Esophagus squamous epithelium (tissue), 5 donors: ENCODE measurements at places on chromosomes 13 and 19.
A peak's percentile ranks its signal among the peaks of the same experiment; 100 is the strongest.

DNA sequence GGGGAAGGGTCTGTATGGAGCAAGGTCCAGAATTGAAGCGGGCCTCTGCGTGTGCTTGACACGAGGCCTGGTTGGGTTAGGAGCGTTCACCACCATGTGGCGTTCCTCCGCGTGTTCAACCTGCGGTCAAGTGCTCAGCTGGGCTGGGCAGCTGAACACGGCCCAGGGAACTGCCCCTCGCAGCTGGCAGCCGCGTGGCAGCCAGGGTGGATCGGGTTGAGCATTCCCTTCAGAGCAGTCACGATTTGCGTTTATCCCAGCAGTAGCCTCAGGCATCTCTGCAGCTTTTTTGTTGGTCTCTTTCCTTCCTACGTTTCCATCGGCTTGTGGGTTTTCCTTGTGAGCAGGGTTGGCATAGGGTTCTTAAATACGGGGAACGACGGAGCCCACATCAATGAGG, 28.7 kb upstream of the F2RL3 start:
- no peak for DNase-seq

GRCh38 chr19:13054626-13055212, 47.9 kb downstream of the LYL1 start:
- DNase-seq: no peak

DNA sequence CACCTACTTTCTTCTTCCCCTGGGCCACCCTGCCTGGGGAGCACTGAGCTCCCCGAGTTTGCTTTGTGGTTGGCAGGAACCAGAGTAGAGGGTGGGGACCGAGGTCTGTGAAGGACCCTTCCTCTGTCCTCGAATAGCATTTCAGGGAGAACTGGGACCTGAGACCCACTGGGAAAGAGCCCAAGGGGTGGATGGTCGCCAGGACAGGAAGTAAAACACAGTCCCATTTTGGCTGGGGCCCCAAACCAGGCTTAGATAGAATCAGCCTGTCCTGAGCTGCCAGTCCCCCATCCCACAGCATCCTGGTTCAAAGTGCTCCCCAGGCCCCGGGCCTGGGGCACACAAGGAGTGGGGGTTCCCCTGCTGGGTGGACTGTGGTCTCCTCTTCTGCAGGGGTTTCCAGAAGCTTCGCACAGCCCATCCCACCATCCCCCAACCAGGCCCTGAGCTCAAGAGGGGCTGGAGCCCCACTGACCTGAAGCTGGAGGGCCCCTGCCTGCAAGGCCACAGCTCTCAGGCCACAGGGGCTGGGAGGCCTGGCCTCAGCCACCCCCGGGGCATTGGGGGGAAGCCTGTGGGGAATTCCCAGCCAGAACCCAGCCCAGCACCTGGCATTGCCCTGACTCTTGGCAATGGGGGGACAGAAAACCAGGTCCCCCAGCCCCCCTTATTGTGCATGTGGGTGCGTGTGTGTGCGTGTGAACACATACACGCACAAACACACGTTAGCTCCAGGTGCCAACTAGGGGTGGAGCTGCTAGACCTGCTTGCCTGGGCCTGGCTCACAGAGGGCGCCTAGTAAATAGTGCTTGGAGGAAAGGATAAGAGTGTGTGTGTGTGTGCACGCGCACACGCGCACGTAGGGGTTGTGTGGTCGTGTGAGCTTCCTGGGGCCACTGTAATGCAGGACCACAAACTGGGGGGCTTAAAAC, 995 bp upstream of the MKNK2 start:
- no peak for DNase-seq

DNA sequence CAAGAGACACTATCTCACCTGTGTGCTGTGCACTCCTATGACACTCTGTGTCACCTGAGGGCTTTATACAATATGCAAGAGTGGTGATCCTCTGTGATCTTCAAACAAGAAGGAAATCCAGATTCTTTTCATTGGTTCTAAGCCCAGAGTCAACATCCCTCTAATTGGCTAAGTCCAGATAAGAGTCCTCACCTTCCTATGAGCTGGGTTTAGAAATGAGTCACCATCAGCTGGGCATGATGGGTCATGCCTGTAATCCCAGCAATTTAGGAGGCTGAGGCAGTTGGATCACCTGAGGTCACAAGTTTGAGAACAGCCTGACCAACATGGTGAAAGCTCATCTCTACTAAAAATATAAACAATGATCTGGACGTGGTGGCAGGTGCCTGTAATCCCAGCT, 144.4 kb downstream of the ZNF675 start:
- DNase-seq: no peak

DNA sequence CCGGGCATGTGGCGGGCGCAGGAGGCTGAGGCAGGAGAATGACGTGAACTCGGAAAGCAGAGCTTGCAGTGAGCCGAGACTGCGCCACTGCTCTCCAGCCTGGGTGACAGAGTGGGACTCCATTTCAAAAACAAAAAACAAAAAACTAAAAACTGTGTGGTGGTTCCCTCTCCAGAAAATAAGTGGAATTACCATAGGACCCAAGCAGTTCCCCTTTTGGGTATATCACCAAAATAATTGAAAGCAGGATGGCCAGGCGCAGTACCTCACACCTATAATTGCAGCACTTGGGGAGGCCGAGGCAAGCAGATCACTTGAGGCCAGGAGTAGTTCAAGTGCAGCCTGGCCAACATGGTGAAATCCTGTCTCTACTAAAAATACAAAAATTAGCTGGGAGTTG, 15.7 kb upstream of the LDLR start:
- no peak for DNase-seq

DNA sequence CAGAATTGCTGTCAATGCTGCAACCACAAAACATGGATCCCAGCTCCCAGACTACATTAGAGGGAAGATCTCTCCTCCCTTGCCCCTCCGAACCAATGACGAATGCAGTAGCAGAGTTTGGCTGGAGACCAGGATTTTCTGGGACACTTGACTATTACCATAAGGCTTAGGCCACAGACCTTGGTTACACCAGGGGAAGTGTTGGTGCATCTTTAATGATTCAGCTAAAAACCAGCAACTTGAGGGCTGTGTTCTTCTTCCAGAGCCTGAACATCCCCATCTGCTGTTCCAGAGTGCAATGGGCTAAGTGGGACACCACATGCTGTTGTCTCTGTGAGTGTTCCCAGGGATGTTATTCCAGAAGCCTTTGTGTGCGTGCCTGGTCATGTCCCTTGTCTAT, 528.2 kb downstream of the LMO7 start:
- DNase-seq: no peak

DNA sequence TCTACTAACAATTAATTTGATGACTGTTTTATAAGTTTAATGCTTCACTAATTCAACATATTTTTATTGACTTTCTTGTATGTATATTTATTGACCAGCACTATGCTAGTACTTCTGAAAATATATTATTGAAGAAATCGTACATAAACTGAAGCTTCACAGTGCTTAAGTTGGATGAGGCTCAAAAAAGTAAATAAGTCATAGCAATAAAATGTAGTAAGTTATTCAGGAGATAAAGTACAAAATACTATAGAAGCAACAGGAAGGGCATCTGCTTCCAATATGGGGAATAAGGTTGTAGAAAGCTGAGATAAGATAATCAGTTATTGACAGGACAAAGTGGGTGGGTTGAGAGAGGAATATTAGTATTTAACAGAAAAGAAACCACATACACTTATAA, 944.9 kb upstream of the MIR17HG start:
- DNase-seq: no peak

- DNase-seq: no peak
Observed at GRCh38 chr19:10987571-10988297, 26.9 kb downstream of the SMARCA4 start.

DNA sequence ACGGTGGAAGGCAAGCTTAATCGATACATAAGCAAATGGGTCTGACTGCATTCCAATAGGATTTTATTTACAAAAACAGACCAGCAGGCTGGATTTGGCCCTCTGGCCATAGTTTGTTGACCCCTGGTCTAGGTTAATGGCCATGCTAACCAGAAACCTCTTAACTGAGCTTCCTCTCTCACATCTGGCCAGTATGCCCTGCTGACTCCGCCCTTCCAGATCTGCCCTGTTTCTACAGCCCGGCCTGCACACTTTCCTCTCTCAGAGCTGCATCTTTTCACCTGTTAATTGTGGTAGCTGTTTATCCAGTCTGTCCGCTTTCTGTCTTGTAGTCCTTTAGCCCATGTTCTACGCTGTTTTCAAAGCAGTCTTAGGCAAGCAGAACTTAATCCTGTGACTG, 25.6 kb downstream of the EDNRB start:
- DNase-seq: no peak

DNA sequence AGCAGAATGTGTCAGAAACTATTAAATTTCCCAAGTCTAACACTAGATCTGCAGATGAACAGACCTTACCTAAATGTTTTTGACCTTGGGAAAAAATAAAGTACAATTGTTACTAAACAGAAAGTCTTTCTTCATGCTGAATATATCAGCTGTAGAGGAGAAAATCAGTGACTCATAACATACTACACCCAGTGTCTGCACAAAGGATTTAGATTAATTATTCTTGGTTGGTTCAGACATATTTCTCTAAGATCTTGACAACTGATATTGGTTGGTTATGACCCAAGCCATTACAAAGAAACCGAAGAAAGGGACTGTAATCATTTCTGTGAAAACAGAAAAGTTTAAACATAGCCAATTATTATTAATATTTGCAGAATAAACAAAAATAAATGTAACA, 225.1 kb downstream of the HS6ST3 start:
- DNase-seq: no peak

- no peak for DNase-seq
Observed at GRCh38 chr19:50639121-50640112, at the start of gene SYT3. Gene SYT3 (minus strand): TSS chr19:50639881. CDS start chr19:50637411, 2,470 bp downstream.

DNA sequence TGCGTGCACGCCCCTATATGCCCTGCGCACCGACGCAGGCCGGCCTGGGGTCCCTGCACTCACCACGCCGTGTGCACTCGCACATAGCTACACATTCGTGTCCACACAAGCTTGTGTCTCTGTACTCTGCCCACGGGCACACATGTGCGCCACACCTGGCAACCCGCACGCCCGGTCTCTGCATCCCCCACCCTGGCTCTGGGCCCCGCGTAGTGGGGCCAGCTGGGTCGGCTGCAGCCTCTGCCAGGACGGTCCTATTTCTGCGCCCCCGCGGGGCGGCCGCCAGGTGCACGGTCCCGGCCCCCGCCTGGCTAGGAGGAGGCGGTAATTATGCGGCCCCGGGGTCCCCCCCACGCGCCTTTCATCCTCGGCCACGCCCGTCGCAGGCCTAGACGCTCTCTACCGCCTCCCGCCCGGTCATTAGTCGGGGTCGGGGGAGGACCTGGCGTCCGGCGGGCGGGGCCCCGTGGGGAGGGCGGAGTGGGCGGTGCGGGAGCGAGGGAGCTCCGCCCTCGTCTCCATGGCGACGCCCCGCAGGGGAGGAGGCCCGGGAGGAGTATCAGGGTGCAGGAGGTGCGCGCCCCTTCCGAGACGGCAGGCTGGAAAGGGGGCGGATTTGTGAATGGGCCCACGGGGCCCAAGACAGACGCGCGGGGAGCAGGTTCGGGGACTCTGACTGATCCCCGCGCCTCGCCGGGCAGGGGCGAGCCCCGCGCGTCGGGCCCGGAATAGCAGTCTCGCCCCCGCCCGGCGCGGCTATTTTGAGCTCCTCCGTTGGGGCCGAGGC, 2.8 kb upstream of the CIRBP start:
- DNase-seq: peak; percentile 52

- no peak for DNase-seq
Observed at GRCh38 chr13:40132249-40132648, 476.8 kb downstream of the COG6 start.

DNA sequence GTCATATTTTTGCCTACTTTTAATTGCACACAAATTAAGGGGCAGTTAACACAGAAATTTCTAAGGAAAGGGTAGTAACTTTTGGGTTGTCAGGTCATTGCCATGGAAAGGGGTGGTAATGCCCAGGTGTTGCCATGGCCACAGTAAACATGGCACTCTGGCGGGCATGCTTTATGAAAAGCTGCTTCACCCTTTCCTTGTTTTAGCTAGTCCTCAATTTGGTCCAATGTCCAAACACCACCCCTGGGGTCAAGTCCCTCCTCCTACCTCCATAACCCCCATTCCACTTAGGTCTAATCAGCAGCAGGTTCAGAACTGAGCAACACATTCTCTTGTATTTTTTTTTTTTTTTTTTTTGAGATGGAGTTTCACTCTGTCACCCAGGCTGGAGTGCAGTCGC, 6.6 kb downstream of the FFAR2 start:
- no peak for DNase-seq

DNA sequence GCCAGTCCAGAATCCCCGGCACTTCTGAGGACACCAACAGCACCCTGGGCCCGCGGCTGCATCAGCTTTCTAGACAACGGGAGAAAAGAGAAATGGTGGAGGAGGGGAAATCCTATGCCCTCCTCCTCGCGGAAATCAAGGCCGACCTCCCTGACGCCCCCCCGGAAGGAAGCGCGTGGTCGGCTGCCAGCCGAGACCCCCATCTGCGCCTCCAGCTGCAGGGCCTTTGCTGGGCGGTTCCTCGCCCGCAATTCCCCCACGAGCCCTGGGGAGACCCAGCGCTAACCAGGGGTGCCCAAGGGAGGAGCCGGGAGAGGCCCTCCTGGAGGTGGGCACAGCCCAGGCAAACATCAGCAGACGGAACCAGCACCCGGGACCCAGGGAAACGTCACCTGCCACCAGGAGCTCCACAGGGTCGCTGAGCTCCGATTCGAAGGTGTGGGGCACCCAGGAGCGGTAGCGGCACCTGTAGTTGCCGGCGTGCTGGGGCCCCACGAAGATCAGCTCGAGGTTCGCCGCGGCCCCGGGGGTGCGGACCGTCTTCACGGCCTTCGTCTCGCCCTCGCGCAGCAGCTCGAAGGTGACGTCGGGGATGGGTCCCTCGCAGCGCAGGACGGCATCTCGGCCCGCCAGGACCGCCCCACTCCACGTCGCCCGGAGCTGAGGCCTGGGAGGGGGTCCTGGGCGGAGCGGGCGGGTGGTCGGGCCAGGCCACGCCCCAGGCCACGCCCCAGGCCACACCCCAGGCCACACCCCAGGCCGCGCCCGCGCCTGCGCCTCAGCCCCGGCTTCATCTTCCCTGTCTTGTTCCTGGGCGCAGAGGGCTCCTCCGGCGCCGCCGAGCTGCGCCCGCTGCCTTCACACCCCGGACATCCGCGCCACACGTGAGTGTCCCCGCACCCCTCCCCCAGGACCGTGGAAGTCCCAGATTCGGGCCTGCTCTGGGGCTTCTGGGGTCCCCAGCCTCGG, 6.0 kb downstream of the A1BG start:
- DNase-seq: no peak

DNA sequence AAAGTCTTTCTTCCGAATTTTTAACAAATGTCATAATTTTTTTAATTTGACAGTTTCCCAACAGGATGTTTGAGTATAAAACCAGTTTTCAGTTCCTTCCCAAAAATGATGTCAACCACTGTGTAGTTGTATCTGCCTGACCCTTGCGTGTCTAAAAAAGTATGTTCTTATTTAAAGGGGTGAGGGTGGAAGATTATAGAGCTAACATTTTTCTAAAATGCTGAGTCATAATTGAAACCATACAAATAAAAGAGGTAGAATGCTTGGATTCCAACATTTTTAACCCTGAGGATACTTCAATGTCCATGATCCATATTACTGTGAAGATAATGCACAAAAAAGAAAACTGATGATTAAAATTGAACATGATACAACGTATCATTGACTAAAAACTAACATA, 1388.8 kb downstream of the UQCRFS1 start:
- DNase-seq: no peak

- no peak for DNase-seq
Observed at GRCh38 chr13:77513719-77514335, 21.7 kb upstream of the SCEL start.
